CD4-positive, alpha-beta T cell treated with Interleukin-6 for 4 hours (primary cell): ENCODE measurements at places on chromosomes 3 and 15.

GRCh38 chr3:142560118-142560517 lies 18.4 kb downstream of the ATR start:
- DNase-seq: no peak

DNA sequence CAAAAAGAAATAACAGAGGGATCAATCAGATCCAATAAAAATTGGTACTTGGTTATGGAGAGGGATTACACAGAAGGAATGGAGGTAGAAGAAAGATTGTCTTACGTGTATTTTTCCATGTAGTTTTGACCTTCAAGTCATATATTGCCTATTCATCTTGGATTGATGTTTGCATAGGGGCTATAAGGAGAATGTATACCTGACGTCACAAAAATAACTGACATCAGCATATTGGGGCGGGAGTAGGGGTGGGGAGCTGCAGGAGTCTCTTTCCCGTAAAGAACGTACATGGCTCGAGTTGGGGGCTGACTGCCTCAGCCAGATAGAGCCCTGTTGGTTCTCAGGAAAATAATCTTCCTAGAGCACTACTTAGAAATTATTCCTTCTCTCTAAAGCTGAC lies 5.9 kb upstream of the FURIN start:
- no peak for DNase-seq

DNA sequence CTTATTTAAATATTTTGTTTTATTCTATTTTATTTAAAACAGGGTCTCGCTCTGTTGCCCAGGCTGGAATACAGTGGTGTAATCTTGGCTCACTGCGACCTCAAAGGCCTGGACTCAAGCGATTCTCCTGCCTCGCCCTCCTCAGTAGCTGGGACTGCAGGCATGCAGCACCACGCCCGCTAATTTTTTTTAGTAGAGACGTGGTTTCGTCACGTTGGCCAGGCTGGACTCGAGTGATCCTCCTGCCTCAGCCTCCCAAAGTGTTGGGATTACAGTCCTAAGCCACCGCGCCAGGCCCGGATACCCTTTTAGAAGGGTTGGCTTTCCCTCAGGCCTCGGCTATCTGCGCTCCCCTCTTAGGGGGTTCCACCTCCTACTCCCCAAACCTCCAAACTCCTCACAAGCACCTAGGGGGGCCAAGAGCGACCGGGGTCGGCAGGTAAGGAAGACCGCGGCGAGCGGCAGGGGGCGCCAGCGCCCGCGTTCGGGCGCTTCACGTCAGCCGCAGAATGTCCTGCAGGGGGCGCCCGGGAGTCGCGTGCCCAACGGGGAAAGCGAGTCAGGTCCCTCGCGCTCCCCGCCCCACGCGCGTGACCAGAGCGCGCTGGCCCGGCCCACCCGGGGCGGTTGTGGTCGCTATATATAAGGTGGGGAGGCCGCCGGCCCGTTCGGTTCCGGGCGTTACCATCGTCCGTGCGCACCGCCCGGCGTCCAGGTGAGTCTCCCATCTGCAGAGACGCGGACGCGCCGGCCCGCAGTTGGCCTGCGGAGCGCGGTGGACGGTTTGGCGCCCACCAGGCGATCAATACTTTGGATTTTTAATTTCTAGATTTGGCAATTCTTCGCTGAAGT lies 51.8 kb upstream of the GATM start:
- peak; percentile 92 for DNase-seq

DNA sequence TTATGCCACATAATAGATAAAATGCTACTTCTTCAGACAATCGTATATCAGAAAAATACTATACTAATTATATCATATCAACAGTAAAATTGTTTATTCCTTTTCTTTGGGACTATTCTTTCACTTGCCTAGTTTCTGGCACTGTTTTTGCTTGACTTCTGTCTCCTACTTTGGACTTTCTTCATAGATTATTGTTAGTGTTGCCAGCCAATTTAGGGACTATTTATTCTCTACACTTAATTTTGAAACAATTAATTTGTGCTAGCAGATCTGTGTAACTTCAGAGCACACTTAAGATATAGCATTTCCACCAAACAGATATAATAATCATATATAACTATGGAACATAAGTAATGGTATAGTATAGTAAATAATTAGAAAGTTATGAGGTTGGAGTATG lies 305.6 kb downstream of the CADM2 start:
- DNase-seq: no peak

- no peak for DNase-seq
Measured at GRCh38 chr3:158109295-158109803, 540 bp upstream of the RSRC1 start.

- no peak for DNase-seq
Measured at GRCh38 chr3:123348471-123349200, 100.3 kb downstream of the ADCY5 start.

DNA sequence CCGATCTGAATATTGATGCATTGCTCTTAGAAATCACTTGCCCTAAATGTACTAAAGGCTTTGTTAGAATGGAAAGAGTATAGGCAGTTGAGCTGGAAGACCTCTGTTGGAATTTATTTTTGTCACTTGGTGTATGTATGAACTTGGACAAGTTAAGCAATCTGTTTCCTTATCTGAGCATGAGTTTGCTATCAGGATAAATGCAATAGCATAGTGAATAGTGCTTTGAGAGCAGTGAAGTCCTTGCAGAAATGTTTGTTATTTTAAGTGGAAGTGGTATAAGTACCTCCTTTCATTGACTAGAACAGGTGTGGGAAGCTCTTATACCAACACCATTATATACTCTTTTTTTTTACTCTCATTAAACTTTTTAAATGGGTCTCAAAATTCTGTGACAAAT lies 146.4 kb upstream of the ONECUT1 start:
- no peak for DNase-seq

- no peak for DNase-seq
Measured at GRCh38 chr15:64521201-64521600, 60.8 kb downstream of the ZNF609 start.

- no peak for DNase-seq
Measured at GRCh38 chr15:29784413-29784812, 37.9 kb downstream of the TJP1 start.

- DNase-seq: no peak
Measured at GRCh38 chr15:53469422-53469821, 290.0 kb downstream of the WDR72 start.

- no peak for DNase-seq
Measured at GRCh38 chr3:126835472-126836219, 131.6 kb downstream of the CHCHD6 start.

- no peak for DNase-seq
Measured at GRCh38 chr3:139418144-139418543, 28.7 kb upstream of the COPB2 start.

DNA sequence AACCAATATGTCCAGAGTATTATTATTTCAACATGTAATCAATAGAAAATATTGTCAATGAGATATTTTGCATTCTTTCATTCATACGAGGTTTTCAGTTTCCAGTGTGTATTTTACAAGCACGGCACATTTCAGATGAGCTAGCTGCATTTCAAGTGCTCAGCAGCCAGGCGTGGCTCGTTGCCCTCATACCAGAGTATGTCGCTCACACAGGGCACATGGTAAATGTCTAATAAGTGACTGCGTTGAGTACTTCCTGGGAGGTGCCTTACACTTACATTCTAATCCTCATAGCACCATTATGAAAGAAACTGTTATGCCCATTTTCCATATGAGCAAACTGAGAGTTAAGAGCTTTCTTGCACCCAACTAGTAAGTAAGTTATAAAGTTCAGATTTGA lies 47.4 kb downstream of the TMEM266 start:
- no peak for DNase-seq

- DNase-seq: no peak
Measured at GRCh38 chr3:170534227-170534626, 51.6 kb downstream of the SLC7A14 start.

DNA sequence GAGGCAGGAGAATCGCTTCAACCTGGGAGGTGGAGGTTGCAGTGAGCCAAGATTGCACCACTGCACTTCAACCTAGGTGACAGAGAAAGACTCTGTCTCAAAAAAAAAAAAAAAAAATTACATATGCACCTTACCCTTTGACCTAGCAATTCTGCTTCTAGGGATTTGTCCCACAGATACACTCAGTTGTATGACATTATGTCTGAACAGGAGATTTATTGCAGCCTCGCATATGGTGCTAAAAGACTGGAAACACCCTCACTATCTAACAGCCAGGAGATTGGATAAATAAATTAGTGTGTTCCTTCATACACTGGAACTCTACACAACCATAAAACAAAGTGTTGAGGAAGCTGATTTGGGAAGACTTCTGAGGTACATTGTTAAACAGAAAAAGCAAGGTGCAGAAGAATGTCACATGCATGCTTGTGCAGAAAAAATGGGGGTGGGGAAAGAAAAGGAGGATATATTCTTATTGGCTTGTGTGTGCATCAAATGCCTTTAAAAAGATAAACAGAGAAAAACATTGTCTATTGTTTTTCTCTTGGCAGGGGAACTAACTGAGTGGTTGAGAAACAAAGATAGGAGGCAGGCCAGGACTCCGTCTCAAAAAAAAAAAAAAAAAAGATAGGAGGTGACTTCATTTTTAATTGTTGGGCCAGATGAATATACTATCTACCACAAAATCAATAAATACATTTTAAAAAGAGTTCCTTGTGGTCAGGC lies 30.9 kb downstream of the PPCDC start:
- no peak for DNase-seq

GRCh38 chr3:31009881-31010280 lies 115.4 kb upstream of the GADL1 start:
- DNase-seq: no peak

DNA sequence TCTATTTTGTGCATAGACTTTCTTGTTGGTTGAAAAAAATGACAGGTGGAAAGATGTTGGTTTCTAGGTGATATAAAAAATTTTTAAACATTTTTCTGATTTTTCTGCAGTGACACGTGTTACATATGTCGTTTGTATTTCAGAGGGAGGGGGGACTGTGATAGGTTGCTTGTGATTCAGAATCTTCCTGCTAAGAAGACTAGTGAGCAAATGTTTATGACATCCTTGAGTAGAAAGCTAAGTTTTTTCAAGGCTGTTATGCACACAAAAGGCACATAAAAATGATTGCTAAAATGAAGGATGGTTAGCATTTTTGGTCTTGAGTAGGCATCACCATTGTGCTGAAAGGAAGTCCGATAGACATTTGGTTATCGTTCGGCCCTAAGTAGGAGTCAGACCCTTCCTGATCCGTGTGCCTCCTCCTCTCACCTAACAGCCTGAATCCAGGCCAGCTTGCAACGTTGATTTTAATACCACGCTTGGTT lies 1.5 kb downstream of the ZNF639 start:
- DNase-seq: no peak

DNA sequence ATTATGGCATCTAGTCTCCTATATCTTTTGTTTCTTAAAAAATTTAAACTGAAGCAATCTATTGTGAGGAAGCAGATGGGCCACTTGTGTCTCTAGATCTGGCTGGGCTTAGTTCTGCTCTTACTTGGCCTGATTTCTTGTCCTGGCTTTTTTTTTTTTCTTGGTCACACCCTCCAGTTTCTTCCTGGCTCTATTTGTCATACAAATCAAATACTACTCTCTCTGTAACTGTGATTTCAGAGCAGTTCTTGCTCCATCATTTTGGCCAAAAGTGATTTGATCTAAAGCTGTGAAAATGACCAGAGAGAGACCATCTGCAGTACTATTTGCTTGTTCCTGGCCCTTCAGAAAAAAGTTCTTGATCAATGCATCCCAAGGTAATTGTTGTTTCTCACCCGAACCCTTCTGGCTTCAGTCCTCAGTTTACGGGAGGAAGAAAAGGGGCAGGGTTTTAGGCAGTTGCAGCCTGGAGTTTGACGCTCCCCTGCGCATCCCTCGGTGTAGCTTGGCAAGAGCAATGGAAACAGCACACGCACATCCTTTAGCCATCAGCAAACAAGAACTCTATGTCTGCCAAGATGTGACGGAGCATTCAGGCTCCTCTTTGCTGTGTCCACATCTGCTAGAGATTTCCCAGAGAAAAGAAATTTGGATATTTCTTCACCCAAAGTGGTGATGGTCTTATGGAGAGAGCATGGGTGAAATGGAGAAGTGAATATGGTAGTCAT lies 31.6 kb downstream of the CHST2 start:
- DNase-seq: no peak

DNA sequence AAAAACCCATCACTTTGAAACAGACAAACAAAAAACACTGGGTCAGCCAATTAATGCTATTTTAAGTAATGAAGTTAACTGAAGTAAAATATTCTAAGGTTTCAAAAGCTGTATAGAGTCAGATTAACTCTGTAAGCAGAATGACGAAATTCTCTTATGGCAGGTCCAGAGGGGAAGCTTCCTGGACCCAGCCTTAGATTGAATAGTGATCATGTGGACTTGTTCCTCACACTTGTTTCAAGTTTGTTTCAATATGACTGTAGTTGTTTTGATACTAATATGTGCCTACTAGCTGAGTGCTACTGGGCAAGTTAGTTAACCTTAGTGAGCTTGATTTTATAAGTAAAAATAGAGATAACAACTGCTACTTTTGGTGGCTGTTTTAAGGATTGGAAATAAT lies 32.6 kb downstream of the PLS1 start:
- no peak for DNase-seq

DNA sequence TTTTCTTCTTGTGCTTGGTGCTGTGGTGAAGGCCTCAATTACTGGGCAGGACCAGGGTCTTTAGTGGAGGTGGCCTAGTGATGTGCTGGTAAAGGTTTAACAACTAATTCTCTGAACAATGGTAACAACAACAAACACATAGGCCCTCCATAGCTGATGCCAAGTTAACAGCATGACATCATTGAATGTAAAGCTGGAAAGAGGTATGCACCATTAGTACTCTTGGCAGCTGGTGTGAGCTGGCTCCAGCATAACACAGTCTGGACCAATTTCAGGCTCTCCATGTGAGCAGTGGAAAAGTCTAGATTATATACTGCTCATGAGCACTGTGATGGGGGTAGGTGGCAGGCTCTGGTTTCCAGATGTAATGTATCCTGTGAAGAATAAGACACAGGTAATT lies 61.8 kb downstream of the SLC7A14 start:
- DNase-seq: no peak

- no peak for DNase-seq
Measured at GRCh38 chr3:43866529-43867353, 176.0 kb downstream of the ABHD5 start.

DNA sequence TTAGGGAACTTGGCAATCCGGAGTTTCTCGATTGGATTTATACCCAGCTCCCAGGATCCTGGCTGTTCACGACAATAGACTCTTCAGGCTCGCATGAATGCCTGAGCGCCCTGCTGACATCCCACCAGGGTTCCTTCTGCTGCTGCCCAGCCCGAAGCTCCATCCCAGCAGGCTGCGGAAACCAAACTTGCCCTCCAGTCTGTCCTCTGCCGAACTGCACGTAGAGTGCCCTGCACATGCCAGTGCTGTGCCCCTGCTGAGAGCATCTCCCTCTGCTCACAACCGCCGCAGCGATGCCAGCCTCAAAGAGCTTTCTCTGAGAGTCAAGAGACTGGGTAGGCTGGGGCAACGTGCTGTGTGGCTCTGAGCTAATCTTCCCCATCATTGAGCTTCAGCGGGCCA lies 6.9 kb downstream of the ADAMTS7 start:
- DNase-seq: no peak

DNA sequence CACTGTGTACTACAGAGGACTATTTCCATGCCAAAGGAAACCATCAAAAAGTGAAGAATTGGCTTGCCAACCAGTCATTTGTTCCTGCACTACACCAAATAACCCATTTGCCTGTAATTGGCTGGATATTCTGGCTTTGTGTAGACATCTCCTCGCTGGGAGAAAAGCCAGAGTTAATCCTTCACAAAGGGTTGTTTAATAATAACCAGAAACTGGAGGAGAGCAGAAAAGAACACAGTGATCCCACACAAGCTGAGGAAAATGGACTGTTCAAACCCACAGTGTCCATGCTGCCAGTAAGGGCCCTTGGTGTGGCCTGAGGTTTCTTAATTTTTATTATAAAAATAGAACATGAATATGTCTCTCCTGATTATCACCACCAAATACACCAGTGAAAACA lies 294.0 kb downstream of the RORA start:
- DNase-seq: no peak
